NCI-H1092 treated with DMSO at 0.1 percent for 48 hours (cell line): ENCODE measurements at places on chromosomes 6 and 20.

- peak; percentile 33 for DNase-seq
These were observed 100.7 kb downstream of the NOL4L start for GRCh38 chr20:32484225-32484957.

DNA sequence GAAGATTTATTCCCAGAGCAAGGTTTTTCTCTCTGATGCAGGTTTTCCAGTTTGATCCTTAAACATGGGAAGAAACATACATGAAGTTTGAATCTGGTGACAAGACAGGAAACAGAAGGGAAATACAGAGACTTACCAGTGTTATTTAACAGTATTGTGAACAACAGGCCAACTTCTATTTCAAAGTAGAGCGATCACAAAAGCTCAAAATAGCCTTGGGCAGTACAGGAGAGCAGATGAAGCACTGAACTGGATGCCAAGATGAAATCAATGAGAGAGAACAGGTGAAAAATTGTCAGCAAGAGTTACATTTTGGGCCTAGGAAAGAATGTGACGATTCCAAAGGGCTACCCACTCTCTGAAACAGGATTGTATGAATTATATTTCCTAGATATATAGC is 114.8 kb upstream of the PTPRK start:
- no peak for DNase-seq

DNA sequence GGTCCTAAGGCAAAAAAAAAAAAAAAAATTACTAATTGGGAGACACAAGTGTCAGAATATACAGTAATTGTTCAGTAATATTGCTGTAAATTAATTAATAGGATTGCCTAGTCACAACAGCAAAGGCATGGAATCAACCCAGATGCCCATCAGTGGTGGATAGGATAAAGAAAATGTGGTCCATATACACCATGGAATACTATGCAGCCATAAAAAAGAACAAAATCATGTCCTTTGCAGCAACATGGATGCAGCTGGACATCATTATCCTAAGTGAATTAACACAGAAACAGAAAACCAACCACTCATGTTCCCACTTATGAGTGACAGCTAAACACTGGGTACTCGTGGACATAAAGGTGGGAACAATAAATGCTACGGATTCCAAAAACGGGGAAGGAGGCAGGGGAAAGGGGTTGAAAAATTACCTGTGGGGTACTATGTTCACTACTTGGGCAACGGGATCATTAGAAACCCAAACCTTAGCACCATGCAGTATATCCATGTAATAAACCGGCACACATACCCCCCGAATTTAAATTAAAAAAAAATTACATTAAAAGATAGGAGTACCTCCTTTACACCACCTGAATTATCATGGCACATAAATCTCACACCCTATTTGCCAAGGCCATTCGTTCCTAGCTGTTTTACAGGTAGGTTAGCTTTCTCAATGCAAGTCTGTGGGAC is 689 bp upstream of the PFDN4 start:
- no peak for DNase-seq

GRCh38 chr20:58129721-58130151 is 98.7 kb downstream of the ANKRD60 start:
- no peak for DNase-seq

GRCh38 chr6:151722342-151722741 is 85.1 kb upstream of the ESR1 start:
- DNase-seq, result no peak

DNA sequence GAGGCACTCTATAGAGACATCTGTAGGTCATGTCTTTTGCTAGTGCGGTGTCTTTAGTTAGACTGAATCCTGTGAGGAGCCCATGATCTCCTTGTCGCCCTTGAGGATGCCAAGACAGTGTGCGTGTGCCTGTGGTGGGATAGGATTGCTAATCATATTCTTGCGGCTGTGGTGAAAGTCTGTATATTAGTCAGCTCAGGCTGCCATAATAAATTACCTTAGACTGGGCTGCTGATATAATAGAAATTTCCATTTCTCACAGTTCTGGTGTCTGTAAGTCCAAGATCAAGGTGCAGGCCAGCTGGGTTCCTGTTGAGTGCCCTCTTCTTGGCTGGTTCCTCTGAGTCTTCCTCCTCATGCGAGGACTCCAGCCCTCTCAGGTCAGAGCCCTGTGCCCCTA is 141.2 kb downstream of the JARID2 start:
- DNase-seq, result no peak

DNA sequence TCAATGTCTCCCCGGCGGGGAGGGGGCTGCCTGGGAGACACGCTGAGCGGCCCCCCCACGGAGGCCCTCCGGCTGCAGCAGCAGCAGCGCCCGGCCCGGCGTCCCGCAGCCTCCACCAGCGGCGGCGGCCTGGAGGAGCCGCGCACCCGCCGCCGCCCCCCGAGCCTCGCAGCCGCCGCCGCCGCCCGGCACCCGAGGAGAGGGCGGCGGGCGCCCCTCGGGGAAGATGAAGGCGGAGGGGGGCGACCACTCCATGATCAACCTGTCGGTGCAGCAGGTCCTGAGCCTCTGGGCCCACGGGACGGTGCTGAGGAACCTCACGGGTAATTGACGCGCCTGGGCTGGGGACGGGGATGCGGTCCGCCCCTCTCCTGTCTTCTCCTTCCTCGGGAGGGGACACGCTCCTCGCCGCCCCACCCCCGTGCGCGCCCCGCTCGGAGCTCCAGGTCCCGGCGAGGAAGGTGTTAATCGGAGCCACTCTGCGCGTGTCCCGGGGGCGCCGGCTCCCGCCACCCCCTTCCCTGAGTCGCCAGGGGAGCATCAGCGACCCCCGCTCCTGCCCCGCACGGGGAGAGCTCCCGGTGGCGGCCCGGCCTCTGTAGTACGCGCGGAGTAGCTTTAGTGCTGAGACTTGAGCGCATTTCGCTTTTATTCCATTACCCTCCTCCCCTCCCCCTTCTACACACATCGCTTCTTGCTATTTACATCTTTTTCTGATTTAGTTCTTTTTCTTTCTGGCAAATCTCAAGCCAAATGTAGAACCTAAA is 686 bp downstream of the TMEM170B start:
- DNase-seq, result peak; percentile 6

DNA sequence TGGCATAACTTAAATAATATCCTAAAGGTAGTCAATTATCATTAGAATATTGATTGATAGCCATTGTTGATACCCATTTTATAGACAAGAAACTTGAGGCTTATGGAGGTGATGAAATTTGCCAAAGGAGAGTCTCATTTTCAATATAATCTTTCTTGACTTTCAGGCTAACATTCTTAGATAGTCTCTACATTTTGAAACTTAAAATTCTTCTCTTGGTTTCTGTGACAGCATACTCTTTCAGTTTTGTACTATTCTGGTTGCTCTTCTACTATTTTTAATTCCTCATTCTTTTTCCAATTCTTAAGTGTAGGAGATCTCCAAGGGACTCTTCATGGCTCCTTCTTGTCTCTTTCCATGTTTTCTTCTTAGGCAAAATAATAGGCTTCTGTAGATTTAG is 3.7 kb upstream of the SH3BGRL2 start:
- no peak for DNase-seq

DNA sequence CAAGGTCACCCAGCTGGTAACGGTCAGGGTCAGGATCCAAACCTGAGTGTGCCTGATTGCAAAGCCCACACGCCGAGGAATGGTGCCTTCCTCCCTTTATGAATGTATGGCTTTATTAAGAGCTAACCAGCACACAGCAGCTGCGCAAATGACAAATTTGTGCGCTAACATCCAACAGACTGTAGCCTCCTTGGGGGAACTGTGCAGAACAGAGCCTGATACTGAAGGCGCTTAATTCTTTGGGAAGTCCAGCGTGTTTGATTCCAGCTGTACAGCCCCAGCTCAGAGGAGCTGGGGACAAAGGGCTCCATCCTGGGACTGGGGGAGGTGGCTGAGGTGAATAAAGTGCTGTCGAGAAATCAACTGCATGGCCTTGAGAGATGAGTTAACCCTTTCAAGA is 75.7 kb upstream of the JARID2 start:
- no peak for DNase-seq

GRCh38 chr6:123668965-123669591 is 32.3 kb upstream of the TRDN start:
- DNase-seq, result no peak

- no peak for DNase-seq
These were observed 17.1 kb upstream of the ADRM1 start for GRCh38 chr20:62285722-62286121.

DNA sequence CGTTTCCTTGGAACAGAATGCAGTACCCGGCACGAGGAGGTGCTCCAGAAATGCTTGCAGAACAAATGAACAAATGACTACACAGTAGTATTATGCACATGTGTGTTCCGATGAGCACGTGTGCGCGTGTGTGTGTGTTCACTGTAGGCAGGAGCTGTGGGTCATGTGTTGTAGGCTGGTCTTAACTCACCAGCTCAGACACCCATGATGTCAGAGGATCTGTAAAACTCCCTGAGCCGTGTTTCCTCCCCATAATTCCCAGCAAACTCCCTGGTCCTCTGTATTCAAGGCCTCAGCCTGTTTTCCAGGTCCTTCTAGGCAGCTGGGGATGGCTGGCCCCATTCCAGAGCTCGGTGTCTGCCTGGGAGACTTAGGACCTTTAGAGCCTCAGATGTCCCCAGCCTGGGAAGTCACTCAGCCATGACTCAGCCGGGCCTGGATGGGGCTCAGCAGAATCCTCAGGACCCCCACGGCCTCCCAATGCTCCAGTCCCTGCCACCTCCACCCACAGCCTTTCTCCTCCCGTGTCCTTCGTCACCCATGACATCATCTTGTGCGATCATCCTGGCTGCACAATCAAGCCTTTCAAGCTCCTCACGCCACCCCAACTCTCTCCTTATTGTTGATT is 475.0 kb upstream of the SULF2 start:
- peak; percentile 14 for DNase-seq

GRCh38 chr6:110137924-110138887 is 41.3 kb downstream of the WASF1 start:
- no peak for DNase-seq

- DNase-seq, result no peak
These were observed 43.1 kb downstream of the ARID1B start for GRCh38 chr6:156820089-156820798.

- peak; percentile 4 for DNase-seq
These were observed 10.1 kb downstream of the EZR start for GRCh38 chr6:158808941-158809678.

- DNase-seq, result no peak
These were observed 37.9 kb downstream of the PLCG1 start for GRCh38 chr20:41175201-41175651.

DNA sequence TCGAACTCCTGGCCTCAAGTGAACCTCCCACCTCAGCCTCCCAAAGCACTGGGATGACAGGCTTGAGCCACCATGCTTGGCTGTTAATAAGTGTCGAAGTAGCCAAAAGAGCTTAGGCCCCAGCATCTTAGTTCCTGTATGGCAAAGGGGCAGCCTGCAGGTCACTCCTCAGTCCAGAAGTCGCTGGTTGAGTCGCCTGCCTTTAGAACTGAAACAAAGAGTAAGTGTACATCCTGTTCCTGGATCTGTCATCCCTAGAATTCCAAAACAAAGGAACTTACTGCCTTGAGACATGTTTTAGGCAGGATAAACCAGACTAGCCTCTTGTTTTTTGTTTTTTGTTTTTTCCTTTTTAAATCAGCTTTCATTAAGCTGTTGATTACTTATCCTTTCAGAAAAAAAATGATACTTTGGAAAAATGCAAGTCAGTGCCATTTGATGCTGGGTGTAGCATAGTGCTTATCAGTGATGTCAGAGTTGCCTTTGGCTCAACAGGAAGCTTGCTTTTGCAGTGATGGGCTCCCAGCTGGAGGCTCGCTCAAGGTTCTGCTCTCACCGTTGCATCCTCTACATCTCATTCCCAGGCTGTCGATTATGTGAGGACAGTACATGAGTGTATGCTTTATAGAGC is 9.0 kb downstream of the ACTR5 start:
- no peak for DNase-seq

- DNase-seq, result no peak
These were observed 72.3 kb downstream of the CARMIL1 start for GRCh38 chr6:25351485-25351884.

GRCh38 chr20:46229478-46230105 is 78.7 kb downstream of the CDH22 start:
- DNase-seq, result peak; percentile 56

DNA sequence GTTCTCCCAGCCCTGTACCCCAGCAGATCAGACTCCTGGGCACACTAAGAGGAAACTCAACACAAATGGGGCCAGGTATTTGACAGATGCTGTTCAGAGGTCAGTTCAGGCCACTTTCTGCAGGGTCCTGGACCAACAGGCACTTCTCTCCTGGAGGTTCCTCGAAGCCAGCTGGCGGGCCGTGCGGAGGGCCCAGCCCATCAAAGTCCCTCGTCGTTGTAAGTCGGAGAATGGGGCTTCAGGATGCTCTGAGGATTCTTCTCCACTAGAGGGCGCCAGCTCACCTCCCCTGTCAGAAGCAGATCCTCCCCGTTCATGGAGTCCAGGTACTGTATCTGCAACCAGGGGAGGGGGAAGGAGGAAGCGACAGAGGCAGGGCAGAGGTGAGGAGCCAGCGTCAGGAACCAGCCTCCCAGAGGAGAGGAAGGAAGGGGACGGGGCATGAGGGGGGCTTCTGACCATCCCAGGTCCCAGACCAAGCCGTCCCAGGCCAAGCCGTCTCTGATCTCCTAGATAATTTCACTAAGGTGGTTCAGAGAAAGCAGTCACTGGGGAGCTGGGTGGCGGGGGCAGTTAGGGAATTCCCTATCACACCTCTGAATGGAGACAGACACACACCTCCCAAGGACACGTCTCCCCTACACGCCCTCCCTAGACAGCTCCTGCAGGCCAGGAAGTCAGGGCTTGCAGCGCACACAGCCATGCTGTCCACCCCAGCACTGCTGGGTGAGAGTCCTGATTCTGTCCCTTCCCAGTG is 11.7 kb upstream of the FAM83C start:
- DNase-seq, result peak; percentile 67

DNA sequence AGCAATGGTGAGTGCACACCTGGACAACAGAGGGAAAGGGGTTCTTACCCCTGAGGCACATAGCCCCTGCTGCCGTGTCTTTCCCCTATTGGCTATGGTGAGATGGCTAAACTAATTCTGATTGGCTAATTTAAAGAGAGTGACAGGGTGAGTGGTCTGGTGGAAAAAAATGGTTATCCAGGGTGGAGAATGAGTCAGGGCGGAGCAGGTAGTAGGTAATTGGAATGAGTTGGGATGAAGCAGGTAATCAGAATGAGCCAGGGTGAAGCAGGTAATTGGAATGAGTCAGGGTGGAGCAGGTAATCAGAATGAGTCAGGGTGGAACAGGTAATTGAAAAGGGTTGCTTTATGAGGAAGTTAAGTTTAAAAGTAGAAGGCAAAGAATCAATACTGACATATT is 200.3 kb downstream of the EYA4 start:
- no peak for DNase-seq
